Natural killer cell treated with Interleukin-12 subunit alpha and Interleukin-12 subunit beta and Interleukin-15 and Interleukin-18, amount 100 ng/mL, for 72 hours (primary cell): ENCODE measurements at places on chromosomes 1 and 21. TPM values are rescaled to one million over a fixed set of nuclear protein-coding genes. Genes with fewer than 3 reads are reported as not detected.

DNA sequence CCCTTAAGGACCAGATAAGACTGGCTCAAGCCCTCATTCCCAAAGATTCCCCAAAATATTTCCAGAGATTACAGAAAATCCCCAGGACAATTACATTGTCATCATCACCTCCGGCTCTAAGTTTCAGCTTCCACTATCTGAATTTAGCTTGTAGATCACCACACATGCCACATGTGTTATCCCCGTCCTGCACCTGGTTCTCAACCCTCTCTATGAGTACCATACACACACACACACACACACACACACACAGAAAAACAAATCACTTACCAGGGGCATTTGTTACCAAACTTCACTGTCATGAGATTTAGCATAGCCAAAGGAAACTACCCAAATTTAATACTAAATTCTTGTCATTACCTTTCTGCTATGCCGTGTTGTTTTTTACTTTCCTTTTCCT, 15.4 kb upstream of the TSPAN1 start:
- no peaks in the 10 kb centered on the region for H3K36me3 ChIP-seq
- no peak for DNase-seq
- no peak overlapping the region for H3K27ac ChIP-seq
- H3K27me3 ChIP-seq, result no peaks in the 10 kb centered on the region

DNA sequence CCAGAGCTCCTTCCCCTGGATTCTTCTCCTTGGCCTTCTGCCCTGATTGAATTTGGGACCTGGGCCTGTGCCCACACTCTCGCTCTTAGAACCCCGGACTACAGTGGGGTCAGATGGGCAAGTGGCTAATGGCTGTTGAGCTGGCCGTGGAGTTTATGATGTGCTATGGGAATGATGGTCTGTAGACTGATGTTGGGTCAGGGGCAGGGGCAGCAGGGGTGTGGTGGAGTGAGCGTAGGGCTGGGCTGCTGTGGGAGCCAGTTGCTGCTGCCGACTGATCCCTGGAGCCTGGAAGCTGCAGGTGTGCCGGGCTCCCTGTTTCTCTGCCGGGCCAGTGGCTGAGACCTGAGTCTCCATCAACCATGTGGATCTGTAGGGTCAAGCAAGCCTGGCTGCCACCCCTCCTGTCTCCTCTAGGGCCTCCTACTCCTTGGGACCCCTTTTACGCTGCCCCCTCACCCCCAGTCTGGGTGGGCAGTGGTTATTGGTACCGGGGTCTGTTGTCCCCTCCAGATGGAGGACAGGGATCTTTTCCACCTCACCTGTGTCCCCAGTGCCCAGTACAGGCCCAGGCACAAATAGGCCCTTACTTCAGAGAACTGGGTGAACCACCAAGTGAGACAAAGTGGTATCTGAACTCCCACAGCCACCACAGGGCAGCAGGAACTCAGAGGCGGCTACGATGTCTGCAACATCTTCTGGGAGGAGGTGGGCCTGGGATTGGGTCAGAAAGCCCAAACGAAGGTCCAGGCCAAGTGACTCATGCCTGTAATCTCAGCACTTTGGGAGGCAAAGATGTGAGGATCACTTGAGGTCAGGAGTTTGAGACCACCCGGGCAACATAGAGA, 5.1 kb downstream of the PODN start:
- no peak overlapping the region for H3K27ac ChIP-seq
- H3K4me3 ChIP-seq, result no peak overlapping the region
- H3K4me1 ChIP-seq, result no peaks in the 10 kb centered on the region
- H3K27me3 ChIP-seq, result no peaks in the 10 kb centered on the region
- no peaks in the 10 kb centered on the region for H3K36me3 ChIP-seq

DNA sequence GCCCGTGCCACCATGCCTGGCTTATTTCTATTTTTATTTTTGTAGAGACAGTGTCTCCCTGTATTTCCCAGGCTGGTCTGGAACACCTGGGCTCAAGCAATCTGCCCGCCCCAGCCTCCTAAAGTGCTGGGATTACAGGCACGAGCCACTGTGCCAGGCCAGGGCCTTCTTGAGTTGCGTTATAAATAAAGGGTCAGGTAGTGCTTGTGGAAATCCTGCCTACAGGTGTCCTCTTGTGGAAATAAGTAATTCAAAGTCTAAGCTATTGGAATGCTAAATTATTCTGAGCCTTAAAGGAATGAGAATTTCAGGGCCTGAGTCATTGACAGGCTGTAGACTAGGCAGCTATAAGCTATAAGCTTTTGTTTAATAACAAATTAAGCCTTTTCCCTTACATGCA, 8.1 kb upstream of the SFT2D2 start:
- DNase-seq, result no peak
- H3K4me1 ChIP-seq, result no peaks in the 10 kb centered on the region

- DNase-seq, result no peak
- H3K4me3 ChIP-seq, result no peak overlapping the region
- H3K27me3 ChIP-seq, result no peaks in the 10 kb centered on the region
- H3K36me3 ChIP-seq, result peaks cover 18% of the 10 kb centered on the region
Measured at GRCh38 chr1:88736633-88737248, 52.7 kb downstream of the PKN2 start.

GRCh38 chr1:30536530-30536929, 186.9 kb downstream of the MATN1 start:
- H3K4me1 ChIP-seq, result no peaks in the 10 kb centered on the region
- no peak for DNase-seq
- H3K27me3 ChIP-seq, result peaks cover 6% of the 10 kb centered on the region
- no peak overlapping the region for H3K4me3 ChIP-seq
- H3K36me3 ChIP-seq, result no peaks in the 10 kb centered on the region
- H3K27ac ChIP-seq, result no peak overlapping the region

DNA sequence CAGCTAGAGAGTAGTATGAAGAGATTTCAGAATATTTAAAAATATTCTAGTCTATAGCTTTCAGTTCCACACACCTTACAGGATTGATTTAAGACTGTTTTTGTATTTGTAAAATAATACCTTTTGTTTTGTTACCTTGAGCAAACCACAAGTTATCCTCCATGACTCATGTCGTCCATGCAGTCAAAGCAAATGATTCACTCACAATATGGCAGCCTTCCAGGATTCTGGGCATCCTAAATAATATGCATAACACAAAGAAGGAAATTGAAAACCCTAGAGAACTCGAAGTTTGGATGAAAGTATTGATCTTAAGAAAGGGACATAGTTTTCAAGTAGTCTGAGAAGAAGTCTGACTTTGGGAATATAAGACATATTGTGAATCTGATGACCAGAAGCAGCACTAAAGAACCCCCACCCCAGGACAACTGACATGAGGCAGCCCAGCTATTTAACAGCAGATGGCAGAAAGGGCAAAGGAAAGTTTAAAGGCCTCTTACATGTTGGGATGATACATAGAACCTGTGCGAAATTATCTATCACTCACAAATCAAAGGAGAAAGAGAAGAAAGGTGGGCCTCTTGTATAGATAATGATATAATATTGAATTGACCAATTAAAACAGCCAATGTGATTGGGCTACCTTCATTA, 857.9 kb downstream of the BRINP3 start:
- no peaks in the 10 kb centered on the region for H3K27me3 ChIP-seq
- H3K4me1 ChIP-seq, result no peaks in the 10 kb centered on the region
- no peak overlapping the region for H3K27ac ChIP-seq
- no peak overlapping the region for H3K4me3 ChIP-seq

MFN2 gene
- total RNA-seq, result 101 TPM

DNA sequence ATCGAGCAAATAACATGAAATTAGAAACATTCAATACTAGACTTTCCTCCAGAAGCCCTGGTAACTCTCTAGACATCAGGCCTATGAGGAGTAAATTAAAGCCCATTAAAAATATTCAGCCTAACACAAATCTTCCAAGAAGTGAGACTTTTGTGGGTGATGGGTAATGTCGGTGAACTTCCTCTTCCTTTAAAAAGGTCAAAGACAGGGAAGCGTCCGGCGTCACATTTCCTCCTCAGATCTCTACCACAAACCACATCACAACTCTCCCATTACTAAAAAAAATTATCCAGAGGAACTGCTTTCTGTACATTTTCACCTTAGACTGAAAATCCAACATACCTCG, 1.4 kb downstream of the EIF4G3 start:
- H3K27me3 ChIP-seq, result no peaks in the 10 kb centered on the region
- peaks cover 46% of the 10 kb centered on the region for H3K4me1 ChIP-seq
- H3K4me3 ChIP-seq, result peak overlapping the region; percentile 95
- peak overlapping the region; percentile 98 for H3K27ac ChIP-seq
- peaks cover 23% of the 10 kb centered on the region for H3K36me3 ChIP-seq
- DNase-seq, result peak; percentile 73

DNA sequence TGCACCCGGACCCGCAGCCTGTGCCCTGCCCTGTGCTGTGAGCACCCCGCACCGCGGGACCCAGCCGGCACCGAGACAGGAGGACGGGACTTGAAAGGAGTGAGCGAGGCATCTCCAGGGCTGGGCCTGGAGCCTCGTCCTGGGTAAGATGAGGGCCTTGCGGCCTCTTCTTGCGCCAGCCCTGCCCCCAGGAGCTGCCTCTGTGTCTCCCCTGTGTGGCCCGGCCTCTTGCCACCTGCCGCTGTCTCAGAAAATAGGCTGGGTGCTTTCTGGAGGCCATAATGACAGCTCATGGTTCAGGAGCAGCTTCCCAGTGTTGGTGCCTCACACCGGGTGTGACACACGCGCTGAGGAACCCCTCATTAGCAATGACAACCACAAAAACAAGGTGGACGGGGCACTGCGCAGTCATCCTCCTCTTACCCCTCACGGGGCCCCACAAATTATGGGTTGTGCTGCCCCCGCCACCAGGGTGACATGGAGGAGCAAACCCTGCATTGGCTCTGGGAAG, 161.5 kb upstream of the C1orf174 start:
- H3K4me3 ChIP-seq, result no peak overlapping the region
- no peak overlapping the region for H3K27ac ChIP-seq
- peak; percentile 53 for DNase-seq
- H3K4me1 ChIP-seq, result no peaks in the 10 kb centered on the region
- H3K27me3 ChIP-seq, result no peaks in the 10 kb centered on the region

RPF1 gene
- 44.5 TPM for total RNA-seq

GRCh38 chr1:154158307-154159125, 3.6 kb upstream of the NUP210L start:
- H3K27me3 ChIP-seq, result no peaks in the 10 kb centered on the region
- DNase-seq, result no peak

GRCh38 chr1:197814306-197814705, 39.0 kb upstream of the DENND1B start:
- H3K36me3 ChIP-seq, result no peaks in the 10 kb centered on the region
- H3K27ac ChIP-seq, result no peak overlapping the region
- DNase-seq, result no peak
- H3K4me1 ChIP-seq, result peaks cover 2% of the 10 kb centered on the region
- H3K27me3 ChIP-seq, result no peaks in the 10 kb centered on the region

DNA sequence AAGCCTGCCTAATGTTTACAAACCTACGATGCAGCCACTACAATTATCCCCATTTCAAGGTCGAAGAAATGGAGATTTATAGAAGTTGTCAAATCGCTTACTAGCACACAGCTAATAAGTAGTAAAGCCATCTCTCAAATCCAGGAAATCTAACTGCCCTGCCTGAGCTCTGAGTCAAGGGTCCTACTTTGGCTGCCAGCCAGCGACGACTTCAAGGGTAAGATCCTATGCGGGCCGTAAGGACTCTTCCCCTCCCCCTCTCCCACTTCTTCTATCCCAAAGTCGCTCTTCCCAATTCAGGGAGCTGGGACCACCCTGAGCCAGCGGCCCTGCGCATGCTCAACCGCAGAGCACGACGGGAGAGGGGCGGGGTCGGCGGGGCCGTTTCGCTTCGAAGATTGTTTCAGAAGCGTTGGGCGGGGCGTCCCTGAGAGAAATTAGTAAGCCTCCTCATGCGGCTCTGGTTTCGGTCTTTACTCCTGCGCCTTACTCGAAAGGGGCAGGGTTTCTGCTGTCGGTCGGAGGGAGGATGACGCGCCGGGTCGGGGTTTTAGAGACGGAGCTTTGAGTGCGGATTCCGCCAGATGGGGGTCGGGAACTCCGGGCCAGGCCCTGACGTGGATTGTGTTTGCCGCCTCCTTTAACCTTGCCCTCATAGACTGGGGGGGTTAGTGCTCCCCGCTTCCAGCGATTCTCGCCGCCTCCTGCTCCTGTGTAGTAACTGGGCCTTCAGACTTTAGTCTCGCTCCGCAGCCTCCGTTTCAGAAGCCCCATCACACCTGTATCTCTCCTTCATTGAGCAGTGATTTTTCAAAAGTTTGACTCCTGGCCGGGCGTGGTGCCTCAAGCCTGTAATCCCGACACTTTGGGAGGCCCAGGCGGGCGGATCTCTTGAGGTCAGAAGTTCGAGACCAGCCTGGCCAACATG, at the start of gene ZMYM1:
ZMYM1 (plus strand) TSS at position 383 of the 928 bp plus-strand sequence. CDS start 14,603 bp downstream, outside the sequence.
- peak within 1 kb of the TSS; percentile 98 for H3K4me3 ChIP-seq
- peaks cover 6% of the 10 kb centered on the region for H3K27me3 ChIP-seq
- peak; percentile 95 for DNase-seq

- no peaks in the 10 kb centered on the region for H3K36me3 ChIP-seq
- H3K27ac ChIP-seq, result no peak overlapping the region
- peaks cover 33% of the 10 kb centered on the region for H3K4me1 ChIP-seq
- no peak for DNase-seq
- no peak overlapping the region for H3K4me3 ChIP-seq
Measured at GRCh38 chr1:165860065-165860464, 32.7 kb downstream of the UCK2 start.
